ENCODE measurements at places on chromosomes 4 and X.

DNA sequence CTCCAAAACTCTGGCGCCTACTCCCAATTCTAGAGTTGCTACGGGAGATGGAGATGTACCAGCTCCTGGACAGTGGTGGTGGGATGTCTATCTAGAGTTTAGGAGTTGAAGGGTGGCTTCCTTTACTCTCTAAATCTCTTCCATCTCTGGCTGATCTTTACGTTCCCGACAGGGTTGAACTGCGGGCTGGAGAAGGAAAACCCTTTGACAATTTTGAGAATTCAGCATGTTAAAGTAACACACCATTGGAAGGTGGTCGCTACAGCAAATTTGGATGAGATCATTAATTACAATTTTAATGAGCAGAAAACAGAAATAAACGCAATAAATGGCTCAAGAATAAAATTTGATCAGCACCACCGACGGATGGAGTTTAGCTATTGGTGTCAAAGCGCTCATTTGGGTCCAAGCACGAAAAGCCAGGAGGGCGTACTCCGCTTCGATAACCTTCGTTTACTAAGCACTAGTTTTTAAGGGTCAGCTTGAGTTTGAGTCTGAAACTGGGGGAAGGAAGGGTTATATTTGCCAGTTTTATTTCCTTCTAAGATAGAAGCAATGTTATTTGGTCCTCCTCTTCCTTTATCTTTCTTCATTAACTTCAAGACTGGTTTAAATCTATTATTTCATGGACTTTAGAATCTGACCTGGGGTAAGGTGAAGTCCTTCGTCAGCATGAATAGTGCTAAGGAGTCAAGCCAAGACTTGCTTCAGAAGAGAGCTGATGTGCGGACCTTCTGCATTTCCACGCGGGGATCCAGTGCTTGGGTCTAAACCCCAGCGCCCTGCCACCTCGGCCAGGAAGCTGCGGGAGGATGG, 1.5 kb upstream of the NKX6-1 start:
- DNase-seq: no peak

- no peak for DNase-seq
Observed at GRCh38 chrX:120559804-120560203, 958 bp downstream of the CUL4B start.

GRCh38 chrX:151982222-151982621, 7.7 kb upstream of the GABRE start:
- DNase-seq: no peak

DNA sequence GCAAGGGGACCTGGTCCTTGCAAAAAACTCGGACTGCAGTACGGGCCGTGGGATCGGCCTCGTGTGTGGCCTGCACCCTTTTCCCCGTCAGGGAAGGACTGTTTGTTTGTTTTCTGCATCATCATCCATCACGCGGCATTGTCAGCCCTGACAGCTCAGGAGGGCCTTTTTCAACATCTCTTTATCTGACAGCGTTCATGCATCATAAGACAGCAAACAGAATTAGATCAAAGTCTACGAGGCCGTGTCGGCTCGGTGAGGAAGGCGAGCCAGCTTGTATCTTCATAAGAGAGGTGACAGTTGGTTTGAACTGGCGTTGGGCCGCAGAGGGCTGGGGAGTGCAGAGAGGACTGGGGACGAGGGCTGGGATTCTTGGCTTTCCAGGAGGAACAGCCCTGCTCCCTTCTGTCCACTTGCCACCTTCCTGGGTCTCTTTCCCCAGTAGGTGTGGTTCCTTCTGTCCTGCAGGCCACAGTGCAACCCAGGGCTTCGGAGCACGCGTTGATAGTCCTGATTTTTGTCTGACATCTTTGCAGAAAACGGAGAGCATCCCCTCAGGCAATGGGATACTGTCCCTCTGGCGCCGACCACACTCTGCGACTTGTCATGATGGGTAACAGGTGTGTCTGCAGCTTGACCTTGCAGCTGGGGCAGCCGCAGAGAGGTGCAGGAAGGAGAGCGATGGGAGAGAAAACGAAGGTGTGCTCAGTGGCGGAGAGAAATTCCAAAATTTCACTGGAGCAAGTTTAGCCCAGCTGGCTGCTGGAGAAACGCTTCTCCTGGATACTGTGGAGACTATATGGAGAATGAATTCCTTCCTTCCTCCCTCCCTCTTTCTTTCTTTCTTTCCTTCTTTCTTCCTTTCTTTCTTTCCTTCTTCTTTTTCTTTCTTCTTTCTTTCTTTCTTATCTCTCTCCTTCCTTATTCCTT, 104.0 kb upstream of the SHOX start:
- DNase-seq: no peak

DNA sequence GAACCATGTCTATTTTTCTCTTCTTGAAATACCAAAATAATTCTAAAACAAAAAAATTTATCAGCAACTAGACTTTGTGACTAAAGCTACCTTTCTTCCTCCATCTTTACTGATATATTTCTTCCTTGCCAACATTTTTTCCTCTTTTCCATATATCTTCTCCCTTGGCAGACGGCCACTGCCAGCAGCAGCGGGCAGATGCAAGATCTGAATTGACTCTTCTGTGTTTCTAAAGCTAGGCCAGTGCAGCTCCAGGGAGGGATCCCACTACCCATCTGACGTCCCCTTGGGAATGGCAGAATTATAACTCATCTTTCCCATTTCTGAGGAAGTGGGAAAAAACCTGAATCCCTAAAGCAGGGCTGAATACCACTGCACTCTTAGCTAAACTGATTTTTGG, 206.4 kb downstream of the NR3C2 start:
- no peak for DNase-seq

DNA sequence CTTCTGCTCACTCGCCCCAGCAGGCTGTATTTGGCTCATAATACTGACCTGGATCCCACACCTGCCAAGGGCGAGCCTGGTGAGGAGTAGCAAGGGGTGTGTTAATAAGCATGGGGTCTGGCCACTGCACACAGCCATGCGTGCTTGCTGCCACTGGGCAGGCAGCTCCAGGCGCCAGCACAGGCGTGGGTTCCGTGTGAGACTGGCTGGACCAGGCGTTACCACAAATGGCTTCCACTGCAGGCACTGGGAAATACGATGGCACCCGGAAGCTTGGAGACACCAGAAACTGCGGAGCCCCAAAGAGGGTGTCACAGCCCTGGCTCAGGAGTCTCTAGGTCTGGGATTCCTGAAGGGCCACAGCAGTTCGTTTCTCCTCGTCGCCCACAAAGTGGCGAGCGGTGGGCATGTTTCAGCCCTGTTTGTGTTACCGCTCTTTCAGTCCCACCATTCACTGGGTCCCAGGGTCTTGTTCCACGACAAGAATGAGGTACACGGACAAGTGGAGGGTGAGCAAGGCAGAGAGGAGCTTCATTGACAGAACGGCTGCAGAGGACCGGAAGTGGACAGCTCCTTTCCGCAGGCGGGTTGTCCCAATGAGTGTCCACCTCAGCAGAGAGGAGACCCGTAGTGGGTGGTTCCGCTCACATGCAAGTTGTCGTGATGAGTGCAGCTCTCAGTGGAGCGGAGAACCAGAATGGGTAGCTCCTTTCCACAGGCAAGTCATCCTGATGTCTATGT, 428.9 kb downstream of the EPHA5 start:
- no peak for DNase-seq

GRCh38 chrX:55907968-55908607, 190.5 kb downstream of the RRAGB start:
- DNase-seq: no peak

DNA sequence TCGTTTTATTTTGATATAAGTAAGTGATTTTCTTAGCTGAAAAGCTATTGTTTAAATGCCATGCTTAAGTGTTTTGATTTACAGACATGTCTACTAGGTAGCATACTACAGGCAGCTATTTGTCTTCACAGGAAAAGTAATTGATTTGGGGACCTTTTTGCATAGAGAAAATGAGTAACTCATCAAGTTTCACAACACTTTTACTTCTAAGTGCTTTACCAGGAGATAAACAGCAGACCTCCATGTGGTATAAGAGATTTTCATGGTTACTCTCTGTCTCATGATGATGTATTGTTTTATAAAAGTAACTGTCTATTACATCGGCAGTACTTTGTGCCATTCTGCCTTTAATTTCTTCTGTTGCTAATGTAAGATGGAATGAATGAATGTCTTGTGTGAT, 28.7 kb downstream of the RBPJ start:
- no peak for DNase-seq

DNA sequence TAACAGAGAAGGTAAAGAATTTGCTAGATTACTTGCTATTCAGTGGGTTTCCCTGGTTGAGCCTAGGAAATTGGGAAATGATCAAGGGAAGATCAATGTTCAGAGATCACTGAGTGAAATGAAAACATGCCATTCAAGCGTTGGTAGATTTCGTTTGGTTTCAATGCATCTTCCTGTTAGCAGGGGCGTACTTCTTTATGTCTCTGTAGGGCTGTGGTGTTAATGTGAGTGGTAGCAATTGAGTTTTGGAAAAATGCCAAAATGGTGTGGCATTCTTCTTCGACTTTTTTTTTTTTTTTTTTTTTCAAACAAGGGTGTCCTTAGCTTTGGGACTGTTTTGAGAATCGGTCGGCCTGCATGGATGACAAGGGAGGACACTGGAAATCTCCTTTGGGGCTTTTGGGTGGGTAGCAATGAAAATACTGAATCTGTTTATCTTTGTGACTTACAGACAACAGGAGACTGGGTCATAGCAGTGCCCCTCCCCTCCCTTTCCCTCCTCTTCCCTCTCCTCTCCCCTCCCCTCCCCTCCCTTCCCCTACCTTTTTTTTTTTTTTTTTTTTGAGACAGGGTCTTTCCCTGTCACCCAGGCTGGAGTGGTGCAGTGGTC, 50.4 kb downstream of the SPRY1 start:
- no peak for DNase-seq

DNA sequence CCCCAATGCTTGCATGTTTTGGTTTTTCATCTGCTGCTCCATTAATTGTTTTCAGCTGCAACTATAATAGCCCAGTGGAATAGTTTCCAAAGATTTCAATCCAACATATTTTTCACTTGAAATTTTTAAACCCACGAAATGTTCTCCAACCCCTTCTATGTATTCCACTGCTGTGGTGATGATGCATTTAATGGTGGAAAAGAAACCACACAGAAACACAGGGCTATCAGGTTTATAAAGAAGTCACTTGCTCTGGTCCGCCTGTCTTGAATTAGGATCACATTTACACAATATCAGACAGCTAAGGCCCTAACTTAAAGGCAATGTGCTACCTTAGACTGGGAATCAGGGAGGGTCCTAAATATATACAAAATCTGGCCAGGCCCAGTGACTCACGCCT, 35.0 kb downstream of the OPHN1 start:
- DNase-seq: no peak

Data from cortex of kidney (tissue), 1 donor.